Progenitor cell of endocrine pancreas (in vitro differentiated cells): ENCODE measurements at places on chromosomes 12 and 14. TPM values are rescaled to one million over a fixed set of nuclear protein-coding genes. Genes with fewer than 3 reads are reported as not detected.

The NFE2 gene
- total RNA-seq = 17.2 and 17.9 TPM in 2 replicates

The MDM2 gene
- total RNA-seq = 153 and 159 TPM in 2 replicates

The ARHGAP9 gene
- total RNA-seq = 2.6 and 2.8 TPM in 2 replicates

The OR6C2 gene
- total RNA-seq = not detected in 2 replicates

The NUAK1 gene
- 7.6 and 9.7 TPM in 2 replicates for total RNA-seq

The ZNF84 gene
- 102 and 103 TPM in 2 replicates for total RNA-seq

The CAPZA3 gene
- total RNA-seq = 0.29 and 0.36 TPM in 2 replicates

The IFNG-AS1 gene
- not detected in 2 replicates for total RNA-seq

The POLR3B gene
- 11.8 and 12.3 TPM in 2 replicates for total RNA-seq

The PCED1B gene
- 0.91 and 1.1 TPM in 2 replicates for total RNA-seq

The RNU4-1 gene
- total RNA-seq = 6,474 and 7,038 TPM in 2 replicates

The GLIPR1L2 gene
- 0.29 and 0.64 TPM in 2 replicates for total RNA-seq

DNA sequence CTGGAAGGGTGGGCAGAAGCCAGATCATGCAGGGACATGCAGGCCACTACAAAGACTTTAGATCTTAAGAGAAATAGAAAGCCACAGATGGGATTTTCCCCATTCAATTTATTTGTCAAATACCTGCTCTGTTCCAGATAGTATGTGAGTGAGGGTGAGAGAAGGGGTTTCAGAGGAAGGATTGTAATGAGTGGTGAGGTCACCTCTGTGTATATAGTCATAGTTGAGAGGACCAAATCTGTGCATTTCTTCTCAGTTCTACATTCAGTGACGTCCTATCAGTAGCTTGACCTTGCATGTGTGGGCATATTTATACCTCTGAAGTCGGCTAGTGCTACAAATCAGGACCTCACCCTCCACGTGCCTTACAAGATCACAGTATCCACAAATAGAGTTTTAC is 31.2 kb upstream of the RBM19 start:
- no peak for DNase-seq

DNA sequence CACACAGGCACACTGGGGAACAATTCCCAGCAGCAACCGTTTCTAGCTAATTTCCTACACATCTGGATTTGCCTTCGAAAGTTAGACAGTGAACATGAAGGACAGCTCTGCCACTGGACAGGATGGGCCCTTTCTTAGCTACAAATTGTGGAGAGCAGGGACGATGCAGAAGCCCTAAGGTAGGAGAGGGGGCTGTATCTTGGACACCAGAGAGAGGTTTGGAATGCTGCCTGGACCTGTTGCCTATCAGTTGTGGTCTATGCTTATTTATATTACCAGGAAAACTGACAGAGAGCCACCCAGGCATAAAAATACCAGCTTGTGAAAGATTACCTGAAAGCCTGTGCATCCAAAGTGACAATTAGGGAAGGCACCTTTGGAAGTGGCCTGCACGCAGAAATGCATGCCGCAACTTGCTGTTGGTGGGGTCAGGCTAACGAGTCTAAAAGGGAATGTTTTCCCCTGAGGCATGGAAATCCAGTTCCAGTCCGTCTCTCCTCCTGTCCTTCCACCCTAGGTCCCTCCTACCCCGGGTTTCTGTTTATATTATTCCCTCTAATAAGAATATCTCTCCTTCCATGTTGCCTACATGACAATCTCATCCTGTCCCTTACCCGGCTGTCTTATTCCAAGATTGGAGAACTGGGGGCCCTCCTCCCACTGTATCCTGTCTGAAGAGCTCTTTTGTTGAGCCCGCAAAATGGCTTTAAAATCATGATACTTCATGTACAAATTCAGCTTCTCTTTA is 60.2 kb downstream of the MDM2 start:
- no peak for DNase-seq

GRCh38 chr12:62703011-62703380 is 232.0 kb downstream of the PPM1H start:
- DNase-seq = no peak

DNA sequence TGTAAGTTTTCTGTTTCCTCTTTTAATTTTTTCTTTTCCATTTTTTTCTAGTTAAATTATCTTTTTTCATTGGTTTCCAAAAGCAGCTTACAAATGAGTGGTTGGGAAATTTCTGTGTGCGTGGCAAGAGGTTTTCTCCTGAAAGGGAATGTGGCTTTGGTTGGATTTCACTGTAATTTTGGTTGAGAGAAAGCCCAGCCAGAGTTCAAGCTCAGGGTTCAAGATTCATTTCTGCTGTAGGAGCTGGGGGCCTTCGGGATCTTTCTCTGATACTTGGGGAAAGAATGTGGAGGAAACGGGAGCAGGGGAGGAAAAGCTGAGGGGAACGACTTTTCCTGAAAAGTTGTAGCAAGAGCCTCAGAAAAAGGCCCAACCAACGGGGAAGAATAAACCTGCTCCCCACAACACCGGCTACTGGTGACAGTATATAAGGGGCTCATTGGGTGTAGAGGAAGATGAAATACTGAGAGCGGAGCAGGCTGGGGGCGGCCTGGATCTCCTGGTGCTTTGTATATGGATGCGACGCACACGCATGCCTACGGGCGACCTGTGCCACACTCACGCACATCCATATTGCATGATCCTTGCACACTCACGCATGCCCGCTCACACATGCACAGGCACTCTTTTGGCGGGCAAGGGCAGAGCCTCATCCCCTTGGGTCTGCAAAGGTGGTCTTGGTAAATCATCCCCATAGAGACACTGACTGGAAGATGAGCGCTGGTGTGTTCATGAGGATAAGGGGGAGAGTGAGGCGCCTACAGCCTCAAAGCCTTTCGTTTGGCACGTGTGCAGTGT is 1.9 kb downstream of the HOXC10 start:
- DNase-seq = no peak

DNA sequence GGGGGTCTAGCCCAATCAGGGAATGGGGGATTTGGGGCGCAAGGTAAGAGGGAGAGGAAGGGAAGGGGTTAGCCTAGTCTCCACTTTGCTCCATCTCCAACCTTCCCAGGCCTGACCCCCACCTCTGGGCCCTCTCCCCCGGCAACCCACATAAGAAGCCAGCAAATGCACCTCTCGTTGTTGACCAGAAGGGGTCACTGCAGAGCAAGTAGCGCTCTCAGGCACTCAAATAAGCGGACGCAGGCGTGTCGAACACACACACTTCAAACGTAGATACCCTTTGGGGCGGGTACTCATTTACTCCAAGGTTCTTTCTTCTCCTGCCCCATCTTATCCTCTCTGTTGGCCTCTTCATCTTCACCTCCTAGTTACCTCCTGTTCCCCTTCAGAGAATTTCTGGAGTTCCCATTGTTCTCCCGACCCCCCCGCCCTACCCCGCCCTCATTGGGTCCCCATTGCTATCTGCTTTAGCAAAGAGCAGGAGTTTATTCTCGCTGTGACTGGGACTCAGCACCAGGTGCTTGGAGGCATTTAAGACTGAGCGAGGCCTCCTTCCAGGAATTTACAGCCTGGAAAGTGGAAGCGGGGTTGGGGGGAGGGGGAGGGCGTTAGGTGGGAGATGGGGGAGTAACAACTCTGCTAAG is 1.5 kb upstream of the SRRM4 start:
- peak; percentile 47 for DNase-seq

- DNase-seq = no peak
Observed at GRCh38 chr14:104360501-104360900, 219.1 kb upstream of the C14orf180 start.

DNA sequence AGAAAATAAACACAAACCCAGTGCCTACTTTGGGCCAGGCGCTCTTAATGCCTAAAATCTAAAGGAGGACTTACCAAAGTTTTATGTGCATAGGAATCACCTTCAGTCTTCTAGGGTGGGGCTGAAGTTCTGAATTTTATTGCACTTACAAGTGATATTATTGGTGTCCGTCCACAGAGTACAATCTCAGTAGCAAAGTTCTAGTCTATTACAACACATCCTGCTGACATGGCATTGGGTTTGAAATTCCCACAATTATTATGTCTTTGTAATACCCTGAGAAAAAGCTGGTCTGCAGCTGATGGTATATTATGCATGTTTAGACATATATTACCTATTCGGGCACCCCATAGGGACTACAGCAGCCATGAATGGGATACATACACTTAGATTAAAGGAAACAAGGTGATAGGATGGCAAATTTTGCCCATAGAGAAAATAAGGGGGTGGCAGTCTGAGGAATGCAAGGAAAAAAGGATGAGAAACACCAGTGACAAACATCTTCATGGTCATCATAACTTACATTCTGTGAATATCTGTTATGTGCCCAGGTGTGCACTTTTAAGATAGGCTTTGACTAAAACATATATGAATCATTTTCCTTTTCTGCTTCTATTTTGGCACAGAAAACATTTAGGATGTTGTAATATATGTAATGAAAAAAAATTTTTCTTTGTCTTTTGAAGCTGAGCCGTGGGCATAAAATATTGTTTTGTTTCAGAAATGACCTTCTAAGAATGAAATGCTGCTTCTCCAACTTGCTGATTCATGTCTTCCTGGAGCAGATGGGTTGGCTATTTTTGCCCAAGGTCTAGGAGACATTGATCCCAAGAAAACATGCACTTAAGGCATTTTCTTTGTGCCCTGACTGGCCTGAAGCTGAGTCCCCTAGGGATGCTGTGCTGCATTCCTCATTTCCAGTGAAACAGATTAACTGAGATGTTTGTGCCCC is 27.2 kb upstream of the ALG10 start:
- DNase-seq = no peak

DNA sequence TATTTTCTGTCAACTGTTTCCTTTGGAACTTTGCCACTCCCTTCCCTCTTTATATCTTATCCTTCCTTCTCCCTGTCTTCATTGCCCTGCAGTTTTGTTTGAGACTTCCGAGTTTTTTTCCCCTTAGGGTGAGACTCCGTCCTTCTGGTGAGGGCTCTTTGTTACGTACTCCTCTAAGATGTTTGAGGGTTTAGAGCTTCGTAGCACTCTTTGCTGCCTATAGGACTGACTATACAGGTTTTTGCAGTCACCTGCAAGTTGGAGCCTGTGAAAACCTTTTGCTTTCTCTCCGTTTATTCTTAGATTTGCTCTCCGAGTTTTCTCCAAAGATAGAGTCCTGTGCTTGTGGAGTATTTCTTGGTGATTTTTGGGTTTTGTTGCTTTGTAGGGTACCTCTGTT is 41.7 kb upstream of the MYRFL start:
- DNase-seq = no peak

DNA sequence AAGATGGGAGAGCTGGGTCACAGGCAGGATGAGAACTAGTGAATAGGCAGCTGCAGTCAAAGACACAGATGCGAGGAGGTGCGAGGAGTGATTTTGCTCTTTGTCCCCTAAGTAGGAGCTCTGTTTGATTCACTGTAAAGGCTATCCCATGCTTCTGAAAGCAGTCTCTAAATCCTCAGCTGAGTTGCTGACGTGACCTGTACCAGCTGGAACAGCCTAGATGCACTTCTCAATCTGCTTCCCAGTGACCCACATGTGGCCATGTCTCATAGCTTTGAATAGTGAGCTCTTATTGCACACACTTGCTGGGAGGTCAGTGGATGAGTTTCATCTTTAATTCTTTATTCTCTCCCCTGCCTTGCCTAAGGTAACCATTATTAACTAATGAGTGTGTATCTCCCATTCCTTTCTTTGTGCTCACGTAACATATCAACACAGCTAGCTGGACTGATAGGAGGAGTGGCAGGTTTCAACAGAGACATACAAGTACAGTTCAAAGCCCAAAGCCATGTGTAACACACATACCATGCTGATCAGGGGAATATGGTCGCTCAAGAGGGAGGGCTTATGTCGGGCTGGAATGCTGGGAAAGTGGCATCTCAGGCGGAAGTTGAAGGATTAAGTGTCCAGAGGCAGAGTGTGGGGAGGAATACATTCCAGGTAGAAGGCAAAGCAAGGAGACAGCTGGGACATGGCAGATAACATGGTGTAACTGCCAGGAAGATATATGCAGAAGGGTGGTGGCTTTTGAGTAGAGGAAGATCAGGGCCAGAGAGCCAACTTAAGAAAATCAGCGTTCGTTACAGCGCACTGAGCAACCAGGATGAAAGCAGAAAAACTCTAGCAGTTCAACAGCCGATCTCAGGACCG is 15.4 kb upstream of the YY1 start:
- no peak for DNase-seq

DNA sequence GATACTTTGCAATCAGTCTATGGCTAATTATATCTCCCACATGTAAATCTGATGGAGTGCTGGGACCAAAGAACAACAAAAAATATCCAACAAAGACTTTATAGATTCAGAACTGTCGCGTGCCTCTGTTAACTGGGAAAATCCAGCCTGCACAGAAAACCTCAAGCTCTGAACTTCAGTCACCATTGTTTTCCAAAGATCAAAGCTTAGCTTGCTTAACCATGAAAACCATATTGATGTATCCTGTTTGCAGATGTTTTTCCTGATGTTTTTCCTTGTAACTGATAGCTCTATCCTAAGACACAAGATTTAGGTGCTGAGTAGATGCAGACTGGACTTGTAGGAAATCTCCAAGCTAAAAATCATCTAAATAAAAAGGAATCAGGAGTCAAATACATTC is 163.7 kb downstream of the GXYLT1 start:
- DNase-seq = no peak

GRCh38 chr14:53226553-53226952 is 73.4 kb upstream of the DDHD1 start:
- DNase-seq = no peak

DNA sequence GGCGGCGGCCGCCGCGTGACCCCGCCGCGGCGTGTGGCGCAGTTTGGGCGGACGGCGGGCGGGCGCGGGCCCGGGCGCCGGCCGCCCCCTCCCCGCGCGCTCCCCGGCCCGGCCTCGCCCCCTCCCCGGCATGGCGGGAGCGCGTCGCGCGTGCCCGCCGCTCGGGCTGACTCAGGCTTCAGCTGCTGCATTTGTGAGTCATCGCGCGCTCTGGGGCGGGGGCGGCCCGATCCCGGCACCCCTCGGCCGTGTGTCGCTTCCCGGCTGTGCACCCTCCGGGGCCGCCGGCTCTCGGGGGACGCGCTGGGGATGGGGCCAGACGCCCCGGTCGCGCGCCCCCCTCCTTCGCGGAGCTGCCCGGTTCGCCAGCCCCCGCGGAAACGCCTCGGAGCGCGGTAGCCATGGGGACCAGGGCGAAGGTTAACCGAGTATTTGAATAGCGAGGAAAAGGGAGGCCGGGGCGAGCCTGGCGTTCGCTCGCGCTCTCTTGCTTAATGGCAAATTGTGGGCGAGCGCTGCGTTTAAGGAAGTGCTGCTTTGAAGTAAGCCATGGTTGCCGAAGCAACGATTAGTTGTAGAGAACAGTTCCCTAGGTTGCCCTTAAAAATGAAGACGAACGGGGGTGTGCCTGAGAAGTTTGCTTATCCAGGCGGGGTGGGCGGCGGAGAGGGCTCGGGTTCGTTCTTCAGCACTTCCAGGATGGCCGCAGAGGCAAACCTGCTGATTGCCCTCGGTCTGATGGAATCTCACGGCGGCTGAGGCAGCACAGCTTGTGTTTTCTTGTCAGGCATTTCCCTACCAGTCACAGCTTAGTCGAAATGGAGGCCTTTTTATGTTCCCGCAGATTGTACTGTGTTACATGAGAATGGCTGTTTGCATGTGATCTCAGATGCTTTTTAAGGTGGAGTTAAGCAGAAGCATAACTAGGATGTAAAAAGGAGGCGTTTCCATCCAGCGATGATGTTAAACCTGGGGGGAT is 896 bp downstream of the EIF5 start:
- DNase-seq = peak; percentile 47

GRCh38 chr14:100665511-100666032 is 61.1 kb upstream of the DLK1 start:
- no peak for DNase-seq
